ENCODE measurements at places on chromosomes 4 and X. TPM values are rescaled to one million over a fixed set of nuclear protein-coding genes. Genes with fewer than 3 reads are reported as not detected.

DNA sequence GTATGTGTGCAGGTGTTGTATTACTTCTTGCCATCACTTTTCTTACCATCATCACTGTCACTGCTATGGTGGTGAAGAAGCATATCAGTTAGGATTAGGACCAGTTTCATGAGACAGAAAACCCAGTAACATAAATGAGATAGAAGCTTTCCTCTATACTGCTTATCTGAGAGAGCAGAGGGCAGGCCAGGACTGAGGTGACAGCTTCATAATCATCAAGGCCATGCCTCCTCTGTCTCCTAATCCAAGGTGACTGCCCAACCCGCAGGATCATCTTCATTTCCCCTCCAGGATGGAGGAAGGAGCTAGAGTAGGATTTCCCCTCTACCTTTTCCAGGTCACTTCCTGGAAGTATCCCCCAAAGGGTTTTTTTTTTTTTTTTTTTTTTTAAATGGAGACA lies 35.4 kb downstream of the TMEM131L start:
- DNase-seq, result no peak
- H3K4me1 ChIP-seq, result peaks cover 21% of the 10 kb centered on the region
- no peaks in the 10 kb centered on the region for H3K27me3 ChIP-seq
- H3K4me3 ChIP-seq, result no peak overlapping the region

DNA sequence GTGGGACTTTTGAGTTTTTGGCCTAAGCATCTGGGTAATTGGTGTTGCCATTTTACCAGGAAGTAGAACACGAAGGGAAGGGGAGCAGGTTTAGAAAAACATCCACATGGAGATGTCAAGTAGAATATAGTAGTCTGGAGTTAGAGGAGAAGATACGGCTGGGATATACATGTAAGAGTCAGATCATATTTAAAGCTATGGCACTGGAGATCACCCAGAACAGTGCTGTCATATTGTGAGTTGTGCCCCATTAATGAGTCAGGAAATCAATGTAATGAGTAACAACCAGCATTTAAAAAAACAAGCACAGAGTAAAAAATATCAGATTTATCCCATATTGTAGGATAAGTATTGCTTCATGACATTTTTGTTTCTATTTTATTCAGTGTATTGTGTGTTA lies 4.2 kb downstream of the GSTCD start:
- no peak overlapping the region for H3K4me3 ChIP-seq
- no peaks in the 10 kb centered on the region for H3K36me3 ChIP-seq
- H3K27me3 ChIP-seq, result no peaks in the 10 kb centered on the region
- no peak for DNase-seq
- H3K27ac ChIP-seq, result no peak overlapping the region

- H3K4me1 ChIP-seq, result no peaks in the 10 kb centered on the region
- no peak overlapping the region for H3K27ac ChIP-seq
- H3K36me3 ChIP-seq, result no peaks in the 10 kb centered on the region
- H3K4me3 ChIP-seq, result no peak overlapping the region
- DNase-seq, result no peak
- no peaks in the 10 kb centered on the region for H3K27me3 ChIP-seq
Observed at GRCh38 chr4:43243433-43244116, 351.1 kb downstream of the GRXCR1 start.

- H3K27me3 ChIP-seq, result peaks cover 32% of the 10 kb centered on the region
- H3K4me3 ChIP-seq, result no peak overlapping the region
- H3K27ac ChIP-seq, result no peak overlapping the region
- no peaks in the 10 kb centered on the region for H3K4me1 ChIP-seq
Observed at GRCh38 chrX:36957425-36958328, 50.5 kb upstream of the FAM47C start.

- H3K36me3 ChIP-seq, result peaks cover 23% of the 10 kb centered on the region
- no peaks in the 10 kb centered on the region for H3K27me3 ChIP-seq
- H3K4me3 ChIP-seq, result no peak overlapping the region
- H3K4me1 ChIP-seq, result peaks cover 14% of the 10 kb centered on the region
Observed at GRCh38 chr4:6928081-6928480, 18.5 kb downstream of the TBC1D14 start.

- no peak overlapping the region for H3K4me3 ChIP-seq
- H3K27ac ChIP-seq, result no peak overlapping the region
- no peak for DNase-seq
Observed at GRCh38 chr4:37400241-37400881, 155.8 kb downstream of the NWD2 start.

GRCh38 chr4:186203406-186203805 lies 12.0 kb downstream of the CYP4V2 start:
- peak overlapping the region; percentile 85 for H3K27ac ChIP-seq
- peak; percentile 43 for DNase-seq
- no peaks in the 10 kb centered on the region for H3K27me3 ChIP-seq
- H3K36me3 ChIP-seq, result no peaks in the 10 kb centered on the region
- peaks cover 4% of the 10 kb centered on the region for H3K4me1 ChIP-seq

DNA sequence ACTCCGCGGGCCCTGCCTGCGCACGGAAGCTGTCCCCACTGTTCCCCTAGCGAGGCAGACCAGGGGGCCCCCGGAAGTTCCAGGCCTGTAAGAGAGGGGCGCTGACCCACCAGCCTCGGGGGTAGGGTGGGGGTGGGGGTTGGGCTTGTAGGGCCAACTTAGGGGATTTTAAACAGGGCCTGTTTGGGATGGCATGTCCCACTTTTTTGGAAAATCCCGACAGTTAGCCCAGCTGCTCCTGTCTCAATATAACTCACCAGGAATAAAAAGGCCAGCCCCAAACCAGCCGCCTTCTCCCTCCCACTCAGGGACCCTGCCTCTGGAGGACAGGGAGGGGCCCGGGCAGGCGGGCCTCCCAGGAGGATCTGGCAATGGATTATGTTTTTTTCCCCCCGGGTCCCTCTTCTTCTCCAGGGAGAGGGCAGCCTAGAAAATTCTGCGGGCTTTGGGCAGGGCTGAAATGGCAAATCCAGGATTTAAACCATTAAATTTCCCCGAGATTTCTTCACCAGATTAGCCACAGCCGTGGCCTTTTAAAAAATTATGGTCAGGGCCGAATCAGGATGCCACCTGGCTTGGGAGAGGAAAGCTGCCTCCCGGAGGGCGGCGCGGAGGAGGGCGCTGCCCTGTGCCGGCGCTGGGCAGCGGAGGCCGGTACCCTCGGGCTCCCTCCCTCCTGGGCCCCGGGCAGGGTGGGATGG lies 957 bp downstream of the PPP2R2C start:
- peaks cover 81% of the 10 kb centered on the region for H3K27me3 ChIP-seq
- H3K36me3 ChIP-seq, result no peaks in the 10 kb centered on the region
- no peak overlapping the region for H3K27ac ChIP-seq
- H3K4me1 ChIP-seq, result no peaks in the 10 kb centered on the region
- no peak for DNase-seq

DNA sequence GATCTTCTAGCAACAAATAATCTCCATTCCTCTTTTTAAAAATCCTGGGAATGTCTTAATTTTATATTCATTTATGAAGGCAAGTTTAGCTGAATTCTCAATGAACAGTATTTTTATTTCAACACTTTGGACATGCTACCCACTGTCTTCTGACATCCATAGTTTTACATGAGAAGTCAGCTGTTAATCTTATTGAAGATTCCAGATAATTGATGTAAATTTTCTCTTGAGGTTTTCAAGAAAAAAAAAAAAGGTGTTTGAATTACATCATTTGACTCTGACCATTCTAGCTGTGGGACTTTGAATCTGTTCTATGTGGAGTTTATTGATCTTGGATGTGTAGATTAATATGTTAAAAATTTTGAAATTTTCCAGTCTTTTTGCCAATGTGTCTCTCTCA lies 28.0 kb downstream of the PDHA2 start:
- no peaks in the 10 kb centered on the region for H3K27me3 ChIP-seq
- DNase-seq, result no peak
- no peaks in the 10 kb centered on the region for H3K4me1 ChIP-seq
- no peak overlapping the region for H3K4me3 ChIP-seq
- H3K27ac ChIP-seq, result no peak overlapping the region

DNA sequence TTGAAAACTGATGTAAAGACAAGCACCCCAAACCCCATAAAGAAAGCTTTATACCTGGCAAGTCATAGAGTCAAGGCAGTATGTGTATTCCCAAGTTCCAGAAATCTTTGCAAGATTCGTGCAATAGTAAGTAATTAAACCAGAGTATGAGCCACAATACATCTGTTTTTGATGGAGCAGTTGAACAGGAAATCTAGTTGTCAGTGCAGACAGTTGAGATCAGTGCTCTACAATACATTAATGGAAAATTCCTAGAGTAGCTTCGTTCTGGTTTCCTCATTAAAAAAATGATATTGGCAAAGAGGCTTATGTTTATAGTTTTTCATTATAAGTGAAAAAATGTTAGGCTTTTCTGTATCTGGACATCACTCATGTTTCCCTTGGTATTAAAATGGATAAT lies 575.3 kb downstream of the TRIML1 start:
- H3K4me3 ChIP-seq, result no peak overlapping the region
- no peaks in the 10 kb centered on the region for H3K27me3 ChIP-seq
- no peaks in the 10 kb centered on the region for H3K36me3 ChIP-seq

DNA sequence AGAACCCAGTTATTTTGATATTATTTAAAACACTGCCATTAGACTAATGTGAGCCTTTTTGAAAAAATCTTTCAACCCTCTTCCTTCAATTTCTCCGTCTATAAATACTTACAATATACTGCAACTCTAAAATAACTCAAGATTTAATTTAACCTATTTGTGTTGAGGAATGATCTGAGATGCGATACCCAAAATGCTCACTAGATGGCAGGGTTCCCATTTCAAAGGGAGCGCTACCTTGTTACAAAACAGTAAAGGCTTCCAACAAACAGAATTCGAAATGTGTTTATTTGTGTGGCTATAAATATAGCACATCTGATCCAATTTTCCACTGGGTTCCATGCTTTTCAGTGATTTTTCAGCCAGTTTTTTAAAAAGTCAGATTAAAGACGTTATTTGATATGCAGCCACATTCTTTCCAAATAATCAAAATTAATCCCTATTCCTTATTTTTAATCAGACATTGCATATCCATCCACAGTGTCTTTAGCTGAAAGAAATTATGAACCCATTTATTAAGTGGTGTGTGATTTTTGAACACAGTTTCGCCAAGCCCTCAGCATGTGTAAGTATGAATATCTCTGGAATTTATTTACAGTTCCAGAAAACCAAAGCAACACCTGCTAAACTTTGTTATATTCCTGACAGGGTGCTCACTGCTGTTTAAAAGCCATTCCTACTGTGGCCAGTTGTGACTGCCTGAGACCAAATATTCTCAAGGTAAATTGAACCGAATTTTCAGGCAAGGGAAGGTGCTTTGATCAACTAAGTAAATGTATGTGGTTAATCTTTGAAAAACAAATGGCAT lies 668.0 kb upstream of the LCORL start:
- peak; percentile 89 for DNase-seq
- no peaks in the 10 kb centered on the region for H3K36me3 ChIP-seq
- H3K4me1 ChIP-seq, result no peaks in the 10 kb centered on the region
- H3K27ac ChIP-seq, result no peak overlapping the region

GRCh38 chr4:147312376-147313046 lies 168.4 kb upstream of the EDNRA start:
- H3K27ac ChIP-seq, result no peak overlapping the region
- no peak for DNase-seq
- H3K4me1 ChIP-seq, result no peaks in the 10 kb centered on the region
- H3K27me3 ChIP-seq, result no peaks in the 10 kb centered on the region
- no peaks in the 10 kb centered on the region for H3K36me3 ChIP-seq
- H3K4me3 ChIP-seq, result no peak overlapping the region

DNA sequence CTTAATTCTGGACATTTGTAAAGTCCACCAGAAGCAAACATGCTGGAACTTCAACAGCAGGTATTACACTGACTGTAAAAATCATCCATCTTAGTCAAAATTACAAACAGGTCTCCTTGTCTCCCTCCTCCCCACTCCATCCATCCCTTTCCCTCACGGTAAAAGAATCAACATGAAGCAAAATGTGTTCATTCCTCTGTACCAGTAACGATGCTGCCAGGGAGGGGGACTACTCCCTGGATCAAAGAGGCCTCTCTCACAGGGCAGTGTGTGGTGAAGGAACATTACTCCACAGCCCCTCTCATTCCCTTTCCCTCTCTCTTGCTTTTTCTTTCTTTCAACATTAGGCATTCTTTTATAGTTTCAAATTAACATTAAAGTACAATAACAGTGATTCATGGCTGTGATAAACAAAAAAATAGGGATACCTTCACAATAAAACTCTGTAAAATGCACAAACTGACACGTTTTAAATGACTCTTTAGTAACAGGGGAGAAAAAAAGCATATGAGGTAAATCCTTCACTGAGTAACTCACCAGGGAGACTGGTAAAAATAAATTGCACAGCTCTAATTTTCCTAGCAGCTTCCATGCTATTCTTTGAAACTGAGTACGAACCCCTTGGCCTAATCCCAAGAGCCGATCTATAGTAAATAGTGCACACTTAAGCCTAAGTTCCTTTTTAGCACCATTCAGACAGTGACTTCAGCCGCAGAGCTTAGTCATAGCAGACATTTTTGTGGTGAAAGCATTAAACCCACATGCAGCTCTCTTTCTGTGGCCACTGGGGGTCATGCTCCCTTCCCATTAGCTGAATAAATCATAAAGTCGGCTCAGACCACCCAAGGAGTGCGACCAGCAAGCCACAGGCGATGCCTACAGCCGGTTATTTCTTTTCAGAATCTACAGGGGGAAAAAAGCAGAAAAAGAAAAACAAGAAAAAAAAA lies 215.6 kb upstream of the GYPA start:
- H3K36me3 ChIP-seq, result no peaks in the 10 kb centered on the region
- H3K4me1 ChIP-seq, result peaks cover 4% of the 10 kb centered on the region
- H3K27ac ChIP-seq, result no peak overlapping the region
- peaks cover 3% of the 10 kb centered on the region for H3K27me3 ChIP-seq

- no peaks in the 10 kb centered on the region for H3K36me3 ChIP-seq
- H3K27me3 ChIP-seq, result no peaks in the 10 kb centered on the region
- no peaks in the 10 kb centered on the region for H3K4me1 ChIP-seq
- no peak overlapping the region for H3K27ac ChIP-seq
Observed at GRCh38 chr4:177957596-177958360, 515.5 kb upstream of the AGA start.

DNA sequence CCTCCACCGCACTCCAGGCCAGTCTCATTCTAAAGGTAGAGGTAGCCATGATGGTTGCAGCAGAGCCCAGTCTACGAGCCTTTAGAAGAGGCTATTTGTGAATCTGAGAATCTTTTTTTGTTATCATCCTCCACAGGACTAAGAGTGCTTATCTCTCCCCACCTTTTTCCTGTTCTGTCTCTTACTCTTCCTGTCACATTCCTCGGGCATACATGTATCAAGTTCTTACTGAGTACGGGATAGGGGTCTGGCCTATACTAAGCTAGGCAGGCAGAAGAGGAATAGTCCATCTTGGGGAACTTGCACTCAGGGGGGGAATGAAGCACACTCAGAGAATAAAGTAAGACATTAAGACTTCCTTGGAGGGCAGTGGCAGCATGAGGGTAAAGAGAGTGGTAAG lies 25.7 kb downstream of the LAS1L start:
- H3K36me3 ChIP-seq, result peaks cover 11% of the 10 kb centered on the region
- peaks cover 3% of the 10 kb centered on the region for H3K27me3 ChIP-seq
- DNase-seq, result no peak
- H3K27ac ChIP-seq, result no peak overlapping the region

GRCh38 chr4:99845708-99846469 lies 29.3 kb downstream of the DAPP1 start:
- no peak overlapping the region for H3K4me3 ChIP-seq
- no peaks in the 10 kb centered on the region for H3K36me3 ChIP-seq
- no peak overlapping the region for H3K27ac ChIP-seq
- no peaks in the 10 kb centered on the region for H3K27me3 ChIP-seq

Gene HSFX2
- total RNA-seq, result 0.75 TPM

Gene RBMXL3
- total RNA-seq, result not detected

Gene PPP4R3C
- total RNA-seq, result not detected

Gene MAP9
- total RNA-seq, result 3.1 TPM

Gene MAGEA2
- not detected for total RNA-seq

Gene DNAAF6
- total RNA-seq, result not detected

Gene DCLK2
- total RNA-seq, result 4.5 TPM

Gene PABPC4L
- total RNA-seq, result 6.0 TPM

Gene SERPINA7
- total RNA-seq, result not detected

Gene TBC1D9
- 15.7 TPM for total RNA-seq

Gene SPON2
- 54.3 TPM for total RNA-seq

All from muscle of leg (tissue), 16 donors.